ENCODE measurements at places on chromosomes 4 and X. TPM values are rescaled to one million over a fixed set of nuclear protein-coding genes. Genes with fewer than 3 reads are reported as not detected.

The FAAH2 gene
- 7.4 TPM for total RNA-seq

- no peaks in the 10 kb centered on the region for H3K4me1 ChIP-seq
- no peaks in the 10 kb centered on the region for H3K36me3 ChIP-seq
- no peaks in the 10 kb centered on the region for H3K27me3 ChIP-seq
- H3K27ac ChIP-seq: peak within 1 kb of the TSS; percentile 59
- DNase-seq: peak; percentile 81
These were observed at the start of gene JADE3 for GRCh38 chrX:46912098-46912602. JADE3 (plus strand) TSS chrX:46912421; CDS start chrX:46984895, 72,474 bp downstream.

DNA sequence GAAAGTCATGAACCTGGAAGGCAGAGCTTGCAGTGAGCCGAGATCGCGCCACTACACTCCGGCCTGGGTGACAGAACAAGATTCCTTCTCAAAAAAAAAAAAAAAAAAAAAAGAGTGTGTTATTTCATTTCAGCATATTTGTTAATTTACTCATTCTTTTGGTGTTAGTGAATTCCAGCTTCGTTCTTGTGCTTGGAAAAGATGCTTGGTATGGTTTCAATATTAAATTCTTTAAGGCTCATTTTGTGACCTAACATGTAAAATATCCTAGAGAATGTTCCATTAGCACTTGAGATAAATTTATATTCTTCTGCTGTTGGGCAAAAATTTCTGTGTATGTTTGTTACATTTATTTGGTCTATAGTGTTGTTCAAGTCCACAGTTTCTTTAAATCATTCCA, 66.8 kb downstream of the SPIN3 start:
- no peaks in the 10 kb centered on the region for H3K36me3 ChIP-seq
- H3K4me1 ChIP-seq: no peaks in the 10 kb centered on the region
- no peak overlapping the region for H3K4me3 ChIP-seq
- H3K27ac ChIP-seq: no peak overlapping the region
- DNase-seq: no peak

- no peak overlapping the region for H3K4me3 ChIP-seq
- DNase-seq: peak; percentile 73
- no peak overlapping the region for H3K27ac ChIP-seq
- H3K4me1 ChIP-seq: no peaks in the 10 kb centered on the region
- no peaks in the 10 kb centered on the region for H3K27me3 ChIP-seq
These were observed 8.3 kb upstream of the ASB5 start for GRCh38 chr4:176277162-176277904.

- H3K36me3 ChIP-seq: no peaks in the 10 kb centered on the region
- no peak for DNase-seq
- H3K27me3 ChIP-seq: no peaks in the 10 kb centered on the region
- no peak overlapping the region for H3K27ac ChIP-seq
- no peaks in the 10 kb centered on the region for H3K4me1 ChIP-seq
These were observed 6.8 kb upstream of the ACSL4 start for GRCh38 chrX:109739625-109740432.

GRCh38 chr4:38387348-38387747, 276.7 kb upstream of the KLF3 start:
- no peaks in the 10 kb centered on the region for H3K27me3 ChIP-seq
- H3K4me1 ChIP-seq: peaks cover 30% of the 10 kb centered on the region
- DNase-seq: peak; percentile 98
- H3K36me3 ChIP-seq: no peaks in the 10 kb centered on the region
- H3K27ac ChIP-seq: peak overlapping the region; percentile 86
